ENCODE measurements at places on chromosomes 1 and 21.

DNA sequence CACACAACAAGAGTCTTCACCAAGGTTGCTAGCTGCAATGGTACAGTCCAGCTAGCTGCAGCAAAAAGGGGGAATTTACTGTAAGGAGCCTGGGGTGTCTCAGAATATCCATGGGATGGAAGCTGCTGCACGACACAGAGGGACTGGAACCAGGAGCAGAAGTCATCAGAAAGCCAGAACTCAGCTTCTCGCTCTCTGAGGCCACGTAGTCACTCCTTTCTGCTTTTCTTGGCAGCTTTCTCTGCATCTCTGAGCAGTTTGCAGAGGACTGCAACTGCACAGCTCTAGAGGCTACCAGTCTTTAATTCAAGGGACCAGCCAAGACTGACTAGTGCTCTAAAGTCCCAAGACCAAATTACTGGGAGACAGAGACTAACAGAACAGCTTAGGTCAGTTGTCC lies 27.0 kb upstream of the IL10 start:
- no peak for DNase-seq

- DNase-seq: no peak
Observed at GRCh38 chr1:27149084-27149761, 5.7 kb downstream of the SLC9A1 start.

DNA sequence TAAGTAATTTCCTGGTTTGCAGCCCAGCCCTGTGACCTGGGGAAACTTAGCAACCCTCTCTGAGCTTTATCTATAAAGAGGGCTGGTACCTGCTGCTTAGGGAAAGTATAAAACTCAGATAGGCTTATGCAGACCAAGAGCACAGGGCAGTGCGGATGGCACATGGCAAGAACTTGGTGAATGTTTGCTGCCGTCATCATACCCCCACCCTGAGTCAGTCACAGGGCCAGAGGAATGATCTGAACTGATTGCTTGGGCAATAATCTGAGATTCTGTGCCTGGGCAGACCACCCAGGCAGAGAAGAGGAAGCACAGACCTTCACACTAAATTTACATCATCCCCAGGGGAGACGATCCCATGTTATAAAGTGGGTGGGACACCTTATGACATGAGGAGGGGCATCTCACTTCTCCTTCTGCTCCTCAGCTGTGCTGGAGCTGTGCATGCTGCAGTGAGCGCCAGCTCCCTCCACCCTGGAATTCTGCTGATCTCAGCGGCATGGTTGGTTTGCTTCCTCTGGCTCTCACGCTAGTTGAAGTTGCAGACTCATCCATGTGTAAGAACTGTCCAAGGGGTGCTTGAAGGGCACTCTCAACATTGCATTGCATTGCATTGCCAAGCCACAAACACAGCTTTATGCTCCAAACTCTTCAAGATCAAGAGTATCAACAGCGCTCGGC lies 197.1 kb downstream of the AJAP1 start:
- no peak for DNase-seq

- DNase-seq: no peak
Observed at GRCh38 chr1:204577794-204578478, 61.7 kb downstream of the MDM4 start.

GRCh38 chr1:201310986-201311355 lies 27.7 kb downstream of the PKP1 start:
- no peak for DNase-seq

GRCh38 chr1:10378081-10378841 lies 20.6 kb upstream of the PGD start:
- DNase-seq: no peak

DNA sequence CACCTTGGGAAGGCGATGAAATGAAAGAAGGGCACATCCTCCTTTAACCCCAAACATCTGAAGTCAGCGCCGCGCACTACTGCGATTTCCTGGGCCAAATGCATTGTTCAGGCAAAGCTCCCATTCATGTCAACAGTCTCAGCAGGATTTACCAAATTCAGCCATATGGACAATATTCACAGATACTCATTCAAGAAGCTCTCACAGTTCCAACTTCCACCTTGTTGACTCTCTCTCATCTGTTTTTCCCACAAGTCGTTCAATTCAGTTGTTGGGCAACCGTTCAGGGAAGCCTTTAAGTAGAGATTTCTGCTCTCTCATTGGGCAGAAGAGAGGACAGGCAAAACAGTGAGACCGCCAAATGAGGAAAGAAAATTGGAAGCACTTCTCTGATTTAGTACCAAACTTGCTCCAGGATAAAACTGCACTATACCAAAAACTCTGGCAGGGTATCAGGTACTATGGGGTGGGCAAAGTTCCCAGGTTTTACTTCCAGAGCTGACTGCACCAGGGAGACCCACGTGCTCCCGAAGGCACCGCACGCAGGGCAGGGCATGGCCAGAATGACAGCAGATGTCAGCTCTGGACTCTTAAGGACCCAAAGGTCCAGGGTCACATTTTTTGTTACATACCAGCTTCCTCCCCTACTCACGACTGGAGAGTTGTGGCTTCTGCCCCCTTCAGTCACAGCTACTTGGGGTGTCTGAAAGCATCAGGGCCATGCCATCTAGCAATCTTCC lies 668.8 kb downstream of the KIF26B start:
- DNase-seq: no peak

GRCh38 chr1:223223091-223223995 lies 80.3 kb upstream of the TLR5 start:
- no peak for DNase-seq

GRCh38 chr1:31273619-31274018 lies 23.0 kb downstream of the SNRNP40 start:
- no peak for DNase-seq

GRCh38 chr21:32463367-32463766 lies 50.9 kb downstream of the EVA1C start:
- no peak for DNase-seq

DNA sequence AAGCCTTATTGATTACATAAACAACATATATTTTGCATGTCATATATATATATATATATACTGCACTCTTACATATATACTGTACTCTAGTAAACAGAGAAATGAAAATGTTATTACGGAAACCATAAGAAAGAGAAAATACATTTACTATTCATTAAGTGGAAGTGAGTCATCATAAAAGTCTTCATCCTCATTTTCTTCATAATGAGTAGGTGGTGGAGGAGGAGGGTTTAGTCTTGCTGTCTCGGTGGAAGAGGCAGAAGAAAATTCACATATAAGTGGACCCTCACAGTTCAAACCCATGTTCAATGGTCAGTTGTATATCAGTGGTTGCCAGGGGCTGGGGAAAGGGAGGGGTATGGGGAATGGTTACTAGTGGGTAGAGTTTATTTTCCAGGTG lies 8.0 kb upstream of the IFNLR1 start:
- no peak for DNase-seq

- no peak for DNase-seq
Observed at GRCh38 chr1:230808281-230808872, 59.9 kb downstream of the C1orf198 start.

GRCh38 chr1:59188413-59189213 lies 108.3 kb upstream of the FGGY start:
- no peak for DNase-seq

DNA sequence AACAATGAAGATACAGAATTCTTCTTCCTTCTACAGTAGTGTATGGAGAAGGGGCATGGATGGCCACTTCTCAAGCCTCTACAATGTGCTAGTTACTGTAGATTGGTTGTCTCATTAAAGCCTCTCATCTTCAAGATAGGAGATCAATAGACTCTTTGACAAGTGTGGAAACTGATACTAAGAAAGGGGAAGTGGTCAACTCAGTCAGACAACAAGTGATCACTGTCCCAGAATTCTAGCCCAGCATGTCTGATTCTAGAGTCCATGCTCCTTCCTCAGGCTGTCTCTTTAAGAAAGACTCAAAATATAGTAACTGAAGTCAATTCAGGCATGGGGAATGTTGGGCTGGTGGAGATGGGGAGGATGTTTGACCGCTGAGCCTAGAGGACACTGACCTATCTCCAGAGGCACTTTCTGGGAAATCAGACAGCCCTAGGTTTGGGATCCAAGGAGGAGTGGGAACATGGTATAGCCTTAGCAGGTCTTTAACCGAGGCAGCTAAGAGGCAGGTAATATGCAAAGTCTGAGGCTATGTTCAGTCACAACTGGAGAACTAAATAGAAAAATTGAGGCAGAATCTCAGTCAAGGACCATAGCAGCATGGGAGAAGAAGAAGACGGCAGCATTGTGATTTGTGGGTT lies 39.3 kb upstream of the EYA3 start:
- DNase-seq: no peak

DNA sequence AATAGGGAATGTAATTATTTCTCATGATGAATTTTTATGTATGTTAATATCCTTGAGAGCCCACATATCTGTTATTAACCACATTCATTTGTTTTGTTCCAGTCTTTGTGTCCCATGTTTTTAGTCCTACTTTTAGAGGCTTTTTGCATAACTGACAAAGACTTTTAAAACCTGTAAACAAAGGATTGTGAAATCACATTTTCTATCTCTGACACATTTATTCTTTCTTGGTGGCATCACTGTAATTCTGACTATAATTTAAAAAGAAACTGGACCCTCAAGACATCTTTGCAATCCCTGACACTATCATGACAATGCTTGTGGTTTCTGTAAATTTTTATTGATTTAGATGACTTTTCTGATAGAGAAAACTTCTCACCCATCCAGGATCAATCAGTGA lies 313.1 kb downstream of the SIPA1L2 start:
- DNase-seq: no peak

DNA sequence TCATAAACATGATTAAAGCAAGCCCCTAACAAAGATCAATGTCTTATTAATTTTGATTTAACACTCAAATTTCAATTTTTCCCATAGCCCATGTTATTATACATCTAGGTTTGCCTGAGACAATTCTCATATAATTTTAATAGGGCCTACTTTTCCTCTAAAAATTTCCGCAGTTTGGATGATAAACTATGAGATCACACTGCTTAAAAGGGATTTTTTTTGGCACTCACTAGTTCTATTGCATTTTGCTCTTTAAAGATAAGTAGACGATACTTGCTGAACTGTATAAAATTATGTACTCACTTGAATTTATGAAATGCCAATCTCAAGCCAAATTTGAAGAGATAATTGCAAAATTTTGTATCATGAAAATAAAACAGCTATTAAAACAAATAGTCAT lies 480.4 kb upstream of the ZRANB2 start:
- no peak for DNase-seq

GRCh38 chr1:166944186-166944967 lies 31.0 kb downstream of the ILDR2 start:
- DNase-seq: no peak

DNA sequence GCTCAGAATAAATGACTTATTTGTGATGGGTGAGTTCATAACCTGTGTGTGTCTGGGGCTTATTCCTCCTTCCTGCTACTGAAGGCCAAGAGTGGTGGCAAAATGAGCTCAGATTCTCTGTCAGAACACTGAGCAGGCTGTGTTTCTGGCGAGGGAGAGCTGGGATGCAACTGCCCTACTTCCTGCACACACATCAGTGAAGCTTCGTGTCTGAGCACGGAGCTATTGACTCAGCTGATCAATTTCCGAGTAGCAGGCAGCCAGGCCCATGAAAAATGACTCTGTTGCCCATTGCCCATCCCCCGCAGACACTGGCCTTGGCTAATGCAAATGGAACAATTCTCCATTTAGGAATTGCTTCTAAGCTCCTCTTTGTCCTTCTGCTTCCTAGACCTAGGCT lies 27.7 kb downstream of the TNR start:
- DNase-seq: no peak

- DNase-seq: no peak
Observed at GRCh38 chr21:23016617-23017016, 2018.4 kb downstream of the NCAM2 start.

GRCh38 chr1:118963456-118964430 lies 24.4 kb downstream of the TBX15 start:
- no peak for DNase-seq

DNA sequence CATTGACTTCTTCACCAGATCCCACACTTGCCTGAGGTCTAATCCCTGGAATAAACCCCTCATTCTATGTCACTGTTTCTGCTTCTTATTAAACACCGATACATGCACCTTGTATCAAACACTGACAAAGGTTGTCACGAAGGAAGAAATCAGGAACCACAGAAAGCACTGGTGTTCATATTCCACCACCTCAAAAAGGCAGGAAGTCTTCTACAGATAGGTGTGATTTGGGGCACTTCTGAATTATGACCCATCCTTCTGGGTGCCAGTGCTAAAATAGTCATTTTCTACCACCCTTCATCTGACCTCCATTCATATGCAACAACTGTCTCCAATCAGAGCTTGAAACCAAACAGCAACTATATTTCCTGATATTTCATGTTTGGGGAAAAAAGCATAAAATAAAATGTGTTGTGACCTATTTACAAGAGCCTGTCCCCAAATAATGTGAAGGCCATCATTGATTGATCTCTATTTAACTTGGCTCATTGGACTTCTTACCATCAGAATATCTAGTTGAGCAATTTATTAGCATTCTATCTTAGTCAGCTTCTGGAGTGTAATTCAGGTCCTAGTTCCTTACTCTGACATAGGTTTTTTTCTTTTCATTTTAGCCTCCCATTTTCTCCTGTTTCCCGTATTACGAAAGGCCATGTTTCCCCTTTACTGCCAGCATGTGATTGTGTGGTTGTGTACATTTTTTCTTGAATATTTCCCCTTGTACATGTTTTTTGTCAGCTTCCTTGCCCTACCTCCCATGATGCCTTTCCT lies 43.1 kb downstream of the DUSP10 start:
- DNase-seq: no peak

GRCh38 chr1:121522061-121522759 lies 337.4 kb downstream of the SRGAP2C start:
- no peak for DNase-seq

DNA sequence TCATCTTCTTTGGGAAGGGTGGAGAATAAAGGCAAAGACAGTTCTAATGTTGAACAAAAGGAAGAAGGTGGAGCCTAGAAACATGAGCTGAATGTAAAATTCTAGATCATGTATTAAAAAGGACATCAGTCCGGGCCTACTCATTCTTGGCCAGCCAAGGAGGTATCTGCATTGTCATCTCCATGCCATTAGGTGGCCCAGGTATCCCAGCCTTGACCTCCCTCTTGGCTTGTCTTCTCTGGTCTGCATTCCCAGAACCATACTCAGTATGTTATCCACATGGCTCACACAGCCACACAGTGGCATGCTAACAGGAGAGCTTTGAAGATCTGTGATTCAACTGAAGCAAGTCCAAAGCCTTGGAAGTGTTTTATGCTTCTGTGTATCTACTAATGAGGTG lies 369.8 kb upstream of the KAZN start:
- DNase-seq: no peak

DNA sequence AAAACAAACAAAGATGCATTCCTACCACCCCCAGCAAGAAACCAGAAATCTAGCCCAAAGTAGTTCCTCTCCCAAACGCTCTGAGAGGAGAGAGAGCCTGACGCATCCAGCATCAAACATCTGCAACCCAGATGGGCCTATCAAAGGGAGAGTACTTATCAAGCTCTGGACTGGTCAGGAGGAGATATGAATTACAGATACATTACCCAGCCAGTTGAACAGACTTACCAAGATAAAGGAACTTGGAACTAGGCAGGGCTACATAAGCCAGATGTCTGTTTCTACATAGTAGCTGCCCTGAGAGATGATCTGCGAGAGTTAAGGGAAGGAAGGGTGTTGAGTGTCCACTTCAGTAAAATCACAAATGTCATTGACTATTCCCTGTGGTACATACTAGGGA lies 138.4 kb downstream of the PAPPA2 start:
- no peak for DNase-seq

All from CD4-positive, alpha-beta T cell treated with Interleukin-6 at 100 ng/mL for 8 hours (primary cell).